ENCODE measurements at places on chromosomes 6 and 20.

GRCh38 chr6:32170294-32170693 lies 5.6 kb downstream of the AGPAT1 start:
- DNase-seq: no peak

DNA sequence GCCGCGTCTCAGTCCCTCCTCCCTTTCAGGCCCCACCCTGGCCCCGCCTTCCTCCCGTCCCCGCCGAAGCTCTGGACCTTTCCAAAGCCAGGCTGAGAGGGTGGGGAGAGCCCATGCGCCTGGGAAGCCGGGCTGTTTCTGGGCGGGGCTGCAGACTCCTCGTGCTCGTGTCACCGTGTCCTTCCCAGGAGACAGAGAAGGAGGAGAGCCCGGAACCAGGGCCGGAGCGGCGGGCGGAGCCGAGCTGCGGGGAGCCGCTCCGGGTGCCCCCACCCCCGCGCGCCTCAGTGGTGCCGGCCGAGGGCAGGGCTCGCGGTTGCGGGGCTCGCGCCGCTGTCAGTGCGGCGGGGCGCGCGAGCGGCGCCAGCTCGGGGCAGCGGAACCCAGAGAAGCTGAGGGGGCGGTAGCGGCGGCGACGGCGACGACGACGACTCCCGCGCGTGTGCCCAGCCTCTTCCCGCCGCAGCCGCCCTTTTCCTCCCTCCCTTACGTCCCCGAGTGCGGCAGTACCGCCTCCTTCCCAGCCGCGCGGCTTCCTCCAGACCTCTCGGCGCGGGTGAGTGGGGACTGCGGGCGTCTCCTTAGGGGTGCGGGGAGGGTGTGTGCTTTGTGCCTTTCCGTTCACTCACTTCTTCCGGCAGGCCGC lies at the start of gene RALY:
RALY (plus strand) TSS at position 336 of the 646 bp plus-strand sequence. CDS start 78,164 bp downstream, outside the sequence.
- peak; percentile 98 for DNase-seq

- no peak for DNase-seq
These were observed 293.5 kb upstream of the MOCS1 start for GRCh38 chr6:40227735-40228134.

- DNase-seq: no peak
These were observed 10.4 kb downstream of the OPN5 start for GRCh38 chr6:47792216-47792733.

DNA sequence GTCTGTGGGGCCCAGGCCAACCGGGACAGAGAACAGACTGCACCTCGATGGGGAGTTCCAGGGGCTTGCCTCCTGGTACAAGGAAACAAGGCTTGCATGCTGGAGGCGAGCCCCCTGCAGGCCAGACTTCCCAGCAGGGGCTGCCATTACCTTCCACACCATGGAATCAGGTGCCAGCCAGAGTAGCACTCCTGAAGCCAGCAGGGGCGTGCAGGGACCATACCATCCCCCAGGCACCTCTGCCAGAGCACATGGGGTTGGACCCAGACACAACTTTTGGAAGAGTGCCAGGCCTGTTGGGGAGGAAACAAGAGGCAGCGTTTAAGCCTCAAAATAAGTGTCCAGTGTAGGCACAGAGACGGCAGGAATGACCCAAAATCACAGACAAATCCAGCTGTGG lies 6.5 kb downstream of the DDO start:
- no peak for DNase-seq

- DNase-seq: no peak
These were observed 301.7 kb downstream of the FOXA2 start for GRCh38 chr20:22282696-22283095.

- no peak for DNase-seq
These were observed 179.1 kb upstream of the SUPT3H start for GRCh38 chr6:45556828-45557227.

DNA sequence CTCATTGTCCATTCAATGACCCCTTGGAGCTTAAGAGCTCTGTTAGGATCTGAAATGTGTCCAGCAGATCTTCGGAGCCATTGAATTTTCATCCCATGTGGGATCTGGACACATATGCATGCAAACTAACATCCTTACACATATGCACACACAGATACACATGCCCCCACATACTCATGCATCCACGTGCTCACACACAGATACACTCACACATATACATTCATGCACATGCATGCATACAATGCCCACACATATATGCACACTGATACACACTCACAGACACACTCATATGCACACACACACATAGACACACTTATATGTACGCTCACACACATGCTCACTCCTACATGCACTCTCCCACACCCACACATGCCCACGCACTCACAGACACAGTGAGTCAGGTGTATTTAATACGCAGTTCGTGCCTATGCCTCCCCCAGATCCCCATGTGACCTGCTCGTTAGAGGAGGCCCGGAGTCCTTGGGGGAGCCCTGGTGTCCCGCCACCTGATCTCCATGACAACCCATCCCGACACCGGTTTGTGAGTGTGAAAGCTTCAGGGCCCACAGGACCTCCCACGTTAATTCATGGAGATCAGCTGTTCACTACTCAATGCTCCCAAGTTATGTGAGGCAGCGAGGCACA lies 121.9 kb upstream of the SULF2 start:
- no peak for DNase-seq

GRCh38 chr6:43840490-43841218 lies 70.6 kb downstream of the VEGFA start:
- DNase-seq: no peak

- DNase-seq: no peak
These were observed 40.5 kb downstream of the BEND6 start for GRCh38 chr6:56995347-56995902.

DNA sequence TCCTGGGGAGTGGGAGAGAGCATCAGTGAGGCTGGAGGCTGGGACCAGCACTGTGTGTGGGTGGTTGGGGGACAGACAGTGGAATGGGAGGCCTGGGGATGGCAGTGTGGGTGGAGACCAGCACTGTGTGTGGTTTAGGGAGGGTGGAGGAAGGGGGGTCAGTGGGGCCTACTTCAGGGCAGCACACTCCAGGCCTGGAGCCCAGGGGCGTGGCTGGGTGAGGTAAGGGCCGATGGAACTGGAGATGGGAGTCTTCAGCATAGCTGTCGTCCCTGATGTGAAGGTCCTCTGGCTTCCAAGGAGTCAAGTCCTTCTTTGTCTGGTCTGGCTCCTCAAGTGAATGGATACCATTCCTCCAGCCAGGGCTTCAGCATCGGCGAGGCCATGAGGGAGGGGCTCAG lies 18.6 kb downstream of the KCNK17 start:
- no peak for DNase-seq

GRCh38 chr6:75118925-75119515 lies 86.8 kb downstream of the COL12A1 start:
- DNase-seq: no peak

DNA sequence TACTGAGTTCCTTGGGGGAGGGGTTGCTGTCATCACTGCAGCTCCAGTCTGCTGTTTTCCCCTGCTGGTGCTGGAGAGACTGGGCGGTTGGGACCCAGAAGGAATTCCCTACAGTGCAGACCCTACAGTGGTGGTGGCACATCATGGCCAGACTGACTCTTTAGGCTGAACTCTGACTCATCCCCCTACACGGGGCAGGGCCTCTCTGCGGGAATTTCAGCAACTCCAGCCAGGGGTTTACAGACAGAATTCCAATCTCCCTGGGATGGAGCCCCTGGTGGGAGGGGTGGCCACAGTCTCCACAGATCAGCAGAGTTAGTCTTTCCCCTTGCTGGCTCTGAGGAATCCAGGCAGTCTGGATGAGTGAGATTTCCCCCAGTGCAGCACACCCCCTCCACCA lies 46.9 kb upstream of the MAPK13 start:
- DNase-seq: no peak

- no peak for DNase-seq
These were observed 516.7 kb downstream of the CBLN4 start for GRCh38 chr20:55488593-55488992.

GRCh38 chr20:7151676-7152470 lies 384.4 kb downstream of the BMP2 start:
- no peak for DNase-seq

GRCh38 chr20:38152175-38152620 lies 12.9 kb downstream of the TGM2 start:
- peak; percentile 87 for DNase-seq

Data from GM13977 (cell line).